Midbrain (tissue), 1 donor: ENCODE measurements at places on chromosomes 3 and 15.

GRCh38 chr15:74384881-74385643, 17.6 kb upstream of the CYP11A1 start:
- no peak for DNase-seq

- no peak for DNase-seq
Measured at GRCh38 chr3:50095352-50095998, 6.8 kb downstream of the RBM5 start.

GRCh38 chr3:17500618-17501017, 241.8 kb downstream of the TBC1D5 start:
- DNase-seq = no peak

- DNase-seq = no peak
Measured at GRCh38 chr3:14140668-14141067, 15.8 kb downstream of the TMEM43 start.

- DNase-seq = no peak
Measured at GRCh38 chr3:36446276-36446675, 66.0 kb downstream of the STAC start.

DNA sequence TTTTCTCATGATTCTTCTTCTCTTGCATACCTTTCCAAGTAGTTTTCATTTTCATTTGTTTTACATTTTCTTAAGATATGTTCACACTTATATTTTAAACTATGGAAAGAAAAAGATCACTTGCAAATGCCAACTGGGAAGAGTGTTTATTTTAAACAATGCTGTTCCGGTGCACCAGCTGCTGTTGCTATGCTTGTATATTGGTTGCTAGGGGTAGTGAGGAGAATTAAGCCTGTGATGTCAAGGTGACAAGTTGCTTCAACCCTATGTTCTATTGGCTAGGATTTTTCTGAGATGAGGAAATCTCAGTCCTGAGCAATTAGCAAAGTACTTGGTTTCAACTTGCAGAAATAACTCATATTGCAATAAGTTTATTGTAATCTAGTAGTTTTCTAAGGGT, 500.1 kb downstream of the MFSD1 start:
- no peak for DNase-seq

DNA sequence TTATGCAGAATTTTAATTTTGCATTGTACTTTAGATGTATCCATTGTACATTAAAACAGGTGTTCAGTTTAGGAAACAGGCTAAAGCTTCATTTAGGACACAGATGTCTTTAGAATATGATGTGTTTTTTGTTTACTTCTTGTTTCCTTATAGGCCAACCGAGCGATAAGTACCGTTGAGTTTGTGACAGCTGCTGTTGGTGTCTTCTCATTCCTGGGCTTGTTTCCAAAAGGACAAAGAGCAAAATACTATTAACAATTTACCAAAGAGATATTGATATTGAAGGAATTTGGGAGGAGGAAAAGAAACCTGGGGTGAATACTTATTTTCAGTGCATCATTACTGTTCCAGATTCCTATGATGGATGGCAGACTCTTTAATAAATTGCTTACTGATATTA, 29.4 kb downstream of the PLAAT1 start:
- no peak for DNase-seq

GRCh38 chr15:49990835-49991545, 128.0 kb downstream of the ATP8B4 start:
- DNase-seq = no peak

GRCh38 chr15:45854455-45855202, 219.8 kb downstream of the SQOR start:
- DNase-seq = no peak

GRCh38 chr3:172700256-172700655, 10.6 kb downstream of the NCEH1 start:
- DNase-seq = no peak

DNA sequence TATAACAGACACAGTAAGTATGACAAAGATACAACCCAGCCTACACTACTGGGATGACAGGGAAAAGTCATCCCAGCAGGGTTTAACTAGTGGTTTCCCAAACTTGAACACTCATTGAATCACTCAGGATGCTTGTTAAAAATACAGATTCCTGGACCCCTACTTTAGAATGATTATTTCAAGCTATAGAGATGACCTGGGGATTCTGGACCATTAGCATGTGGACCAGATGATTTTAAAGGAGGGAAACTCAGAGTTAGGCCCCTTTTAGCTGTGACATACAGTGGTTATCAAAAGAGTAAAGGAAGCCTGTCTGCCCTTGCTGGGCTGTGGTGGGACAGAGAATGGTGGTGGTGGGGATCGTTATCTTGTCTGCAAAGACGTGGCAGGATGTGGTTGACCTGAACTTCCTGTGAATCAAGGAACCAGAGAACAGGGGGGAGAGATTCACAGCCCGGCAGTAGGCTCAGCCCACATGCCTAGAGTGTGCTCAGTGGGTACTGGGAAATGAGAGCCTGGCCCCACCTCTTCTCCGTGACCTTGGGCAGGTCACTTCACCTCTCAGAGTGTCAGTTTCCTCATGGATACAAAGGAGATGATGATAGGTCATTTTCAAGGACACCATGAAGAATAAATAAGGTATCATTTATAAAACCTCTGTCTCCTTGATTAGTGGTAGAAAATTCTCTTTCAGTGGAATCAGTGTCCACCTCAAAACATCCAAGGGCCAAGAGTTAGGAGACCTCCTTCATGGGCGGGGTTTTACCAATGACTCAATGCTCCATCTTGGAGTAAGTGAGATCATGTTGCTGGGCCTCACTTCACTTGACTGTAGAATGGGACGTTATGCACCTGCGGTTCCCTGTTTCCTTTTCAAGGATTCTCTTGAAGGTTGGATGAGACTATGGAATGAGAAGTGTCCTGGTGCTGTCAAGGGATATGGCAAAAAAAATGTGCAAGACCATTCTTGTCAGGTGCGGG, 306.5 kb downstream of the RPLP1 start:
- no peak for DNase-seq

DNA sequence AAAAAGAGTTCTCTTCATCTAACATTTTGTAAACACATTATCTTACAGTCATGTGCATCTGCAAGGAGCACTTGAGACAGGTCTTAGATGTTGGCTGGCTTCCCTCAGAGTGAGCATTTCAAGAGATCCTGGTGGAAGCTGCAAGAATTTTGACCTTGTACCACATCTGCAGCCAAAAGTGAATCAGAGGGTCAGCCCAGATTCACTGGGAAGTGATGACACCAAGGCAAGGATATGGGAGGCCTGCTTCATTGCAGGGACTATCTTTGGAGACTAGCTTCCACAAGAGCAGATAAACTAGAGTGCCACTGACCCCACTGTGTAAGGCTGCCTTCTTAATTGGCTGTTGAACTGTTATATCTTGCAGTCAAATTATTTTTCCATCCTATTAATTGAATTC, 21.3 kb upstream of the GADL1 start:
- DNase-seq = no peak

DNA sequence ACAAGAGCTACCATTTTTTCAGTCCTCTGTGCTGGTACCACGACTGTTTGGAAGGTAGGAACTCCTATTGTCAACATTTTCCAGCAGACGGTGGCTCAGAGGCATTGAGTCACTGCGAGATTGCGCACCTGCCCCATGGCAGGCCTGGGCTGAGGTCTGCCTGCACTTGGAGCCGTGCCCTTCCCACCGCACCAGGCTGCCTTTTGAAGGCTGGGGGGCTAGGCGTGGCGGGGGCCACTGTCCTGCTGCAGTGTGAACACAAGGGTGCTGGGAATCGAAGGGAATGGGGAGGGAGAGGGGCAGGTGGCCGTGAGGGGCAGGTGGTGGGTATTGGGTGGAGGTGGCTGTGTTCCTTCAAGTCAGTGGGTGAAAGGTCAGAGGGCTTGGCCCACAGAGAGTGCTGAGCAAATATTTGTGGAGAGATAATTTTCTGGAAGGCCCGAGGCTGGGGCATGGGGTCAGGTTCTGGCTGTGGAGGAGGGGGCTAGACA, 16.3 kb downstream of the SNX33 start:
- DNase-seq = no peak

DNA sequence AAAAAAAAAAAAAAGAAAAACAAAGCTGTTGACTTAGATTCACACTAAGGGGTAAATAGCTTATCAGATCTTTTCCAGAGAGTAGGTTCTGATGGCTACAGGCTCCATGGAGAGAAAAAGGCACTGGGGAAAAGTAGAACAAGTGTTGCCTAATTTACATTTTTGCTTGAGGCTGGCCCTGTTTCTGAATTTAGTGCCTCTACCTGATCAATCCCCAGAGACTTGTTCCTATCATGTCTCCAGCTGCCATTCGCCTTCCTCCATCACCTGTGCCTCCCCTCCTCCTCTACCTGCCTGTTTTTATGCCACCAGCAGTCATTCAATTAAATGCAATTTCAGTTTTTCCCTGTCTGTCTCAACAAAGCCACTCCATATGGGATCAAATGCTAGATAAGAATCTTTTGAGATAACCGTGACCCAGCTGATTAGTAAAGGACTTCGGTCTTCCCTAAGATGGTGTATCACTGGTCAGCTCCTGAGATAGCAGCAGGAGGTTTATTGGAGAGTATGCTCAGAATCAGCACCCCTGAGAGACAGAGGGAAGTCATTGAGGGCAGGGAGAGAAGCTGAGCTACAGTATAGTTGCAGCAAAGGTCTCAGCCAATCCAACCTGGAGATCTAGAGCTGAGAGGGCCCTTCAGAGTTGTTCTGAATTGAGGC, 88.1 kb upstream of the GADL1 start:
- no peak for DNase-seq

GRCh38 chr3:18079062-18079461, 336.6 kb upstream of the TBC1D5 start:
- no peak for DNase-seq

- peak; percentile 4 for DNase-seq
Measured at GRCh38 chr3:15064299-15064834, 748 bp downstream of the MRPS25 start.

DNA sequence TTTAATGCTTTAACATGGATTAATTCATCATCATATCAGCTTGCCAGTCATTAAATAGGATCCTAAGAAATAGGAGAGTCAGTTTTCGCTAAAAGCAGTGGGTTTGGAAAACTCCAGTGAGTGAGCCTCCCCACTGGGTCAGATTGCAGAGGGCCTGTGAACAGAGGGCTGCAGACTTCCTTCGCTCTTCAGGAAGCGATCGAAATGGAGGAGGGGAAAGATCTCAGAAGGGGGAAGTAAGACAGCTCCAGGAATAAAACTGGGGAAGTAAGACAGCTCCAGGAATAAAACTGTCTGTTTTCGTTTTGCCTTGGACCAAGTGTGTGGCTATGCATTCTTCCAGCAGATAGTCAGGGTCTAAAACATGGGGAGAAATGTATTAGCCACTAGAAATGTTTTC, 124.8 kb upstream of the C15orf61 start:
- peak; percentile 39 for DNase-seq

DNA sequence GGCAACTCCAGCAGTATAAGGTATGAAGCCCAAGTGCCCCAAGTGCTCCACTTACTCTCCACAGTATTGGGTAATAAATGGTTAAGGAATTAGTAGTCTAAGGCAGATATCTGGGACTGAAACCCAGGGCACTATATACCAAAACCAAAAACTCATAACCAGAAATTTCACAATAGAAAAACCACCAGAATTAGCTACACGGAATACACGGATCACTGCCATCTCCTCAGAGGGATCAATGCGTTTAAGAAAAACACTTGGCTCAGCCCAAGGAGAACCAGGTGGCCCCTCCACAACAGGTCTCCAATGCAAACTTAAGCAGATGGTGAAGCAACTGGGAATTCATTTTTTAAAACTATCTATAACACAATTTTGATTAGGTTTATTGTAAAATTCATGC, 83.6 kb downstream of the FAIM start:
- DNase-seq = no peak

DNA sequence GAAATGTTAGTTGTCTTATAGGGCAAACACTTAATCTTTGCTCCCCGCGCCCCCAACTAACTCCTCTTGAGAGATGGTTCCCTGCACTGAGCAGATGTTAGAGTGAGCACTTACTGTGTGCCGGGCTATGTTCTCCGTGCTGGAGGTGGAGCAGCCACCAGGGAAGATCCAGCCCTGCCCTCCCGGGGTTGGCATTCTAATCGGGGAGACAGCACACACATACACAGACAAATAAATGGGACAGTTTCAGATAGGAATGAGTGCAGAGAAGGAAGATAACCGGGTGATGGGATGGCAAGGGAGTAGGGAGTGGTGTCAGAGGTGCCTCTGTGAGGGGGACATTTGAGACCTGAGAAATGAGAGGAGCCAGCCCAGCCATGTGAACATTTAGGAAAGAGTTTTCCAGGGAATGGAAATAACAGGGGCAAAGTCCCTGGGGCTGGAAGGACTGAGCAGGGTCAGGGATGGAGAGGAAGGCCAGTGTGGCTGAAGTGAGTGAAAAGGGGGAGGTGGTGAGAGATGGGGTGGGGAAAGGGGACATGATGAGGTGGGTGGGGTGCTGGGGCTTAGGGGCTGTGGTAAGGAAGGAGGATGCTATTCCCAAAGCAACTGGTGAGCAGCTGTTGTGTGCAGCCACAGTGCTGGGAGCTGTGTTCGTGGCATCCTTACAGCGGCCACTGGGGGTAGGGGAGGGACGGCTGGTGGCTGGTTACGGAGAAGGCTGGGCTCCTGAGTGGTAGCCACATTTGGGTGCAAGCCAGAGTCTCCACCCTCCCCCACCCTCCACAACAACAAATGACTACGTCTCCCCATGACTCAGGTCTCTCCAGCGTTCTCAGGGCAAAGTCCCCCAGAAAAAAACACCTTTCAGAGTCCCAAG, 15.4 kb upstream of the FGD5 start:
- no peak for DNase-seq

DNA sequence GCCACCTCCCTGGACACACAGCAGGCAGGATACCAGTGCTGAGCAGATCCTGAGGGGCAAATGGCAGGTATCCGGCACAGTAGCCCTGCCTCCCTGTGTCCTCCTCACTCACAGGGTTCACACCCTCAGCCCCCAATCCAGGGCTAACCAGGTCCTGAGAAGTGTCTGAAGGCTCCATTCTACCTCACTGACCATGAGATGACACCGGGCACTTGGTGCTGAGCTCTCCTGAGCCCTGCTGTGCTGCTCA, 115.4 kb upstream of the ATP2B2 start:
- DNase-seq = no peak

DNA sequence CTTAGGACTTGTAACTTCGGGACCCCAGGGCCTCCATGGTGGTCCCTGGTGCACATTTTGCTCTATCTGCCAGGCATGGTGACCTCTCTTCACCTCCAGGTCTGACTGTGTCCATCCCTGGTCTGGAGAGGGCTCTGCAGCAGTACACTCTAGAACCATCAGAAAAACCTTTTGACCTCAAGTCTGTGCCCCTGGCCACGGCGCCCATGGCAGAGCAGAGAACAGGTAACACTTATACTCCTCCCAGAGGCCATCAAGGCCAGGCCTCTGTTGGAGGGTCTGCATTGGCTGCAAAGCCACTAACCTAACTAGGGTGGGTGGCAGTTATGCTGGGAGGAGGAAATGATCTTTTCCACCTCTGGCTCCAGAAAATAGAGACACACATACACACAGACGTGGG, 10.3 kb upstream of the HMCES start:
- DNase-seq = no peak
